ENCODE measurements at places on chromosomes 3 and 15.

GRCh38 chr15:96209285-96209735, 121.2 kb upstream of the NR2F2 start:
- no peak for DNase-seq

DNA sequence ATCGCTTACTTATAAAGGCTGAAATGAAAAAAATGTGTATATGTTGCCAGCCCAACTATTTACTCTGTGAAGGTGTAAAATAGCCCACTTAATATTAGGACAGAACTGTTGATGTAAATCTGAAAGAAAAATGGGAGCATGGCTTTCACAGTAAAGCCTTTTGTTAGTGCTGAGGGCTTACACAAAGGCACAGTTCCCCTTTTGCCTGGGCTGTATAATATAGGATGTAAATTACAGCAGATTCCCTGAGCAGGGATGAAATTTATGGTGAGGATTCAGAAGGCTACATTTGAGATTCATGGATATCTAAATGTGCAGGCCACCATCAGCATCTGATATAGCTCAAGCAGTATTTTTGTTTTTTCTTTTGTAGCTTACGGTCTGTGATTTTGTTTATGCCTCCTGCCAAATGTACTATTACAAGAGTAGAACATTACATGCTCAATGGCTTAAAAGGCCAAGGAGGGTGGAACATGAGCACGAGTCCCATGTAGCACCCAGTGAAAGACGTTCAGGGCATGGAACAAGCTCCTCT, 109.1 kb upstream of the ATP10A start:
- no peak for DNase-seq

DNA sequence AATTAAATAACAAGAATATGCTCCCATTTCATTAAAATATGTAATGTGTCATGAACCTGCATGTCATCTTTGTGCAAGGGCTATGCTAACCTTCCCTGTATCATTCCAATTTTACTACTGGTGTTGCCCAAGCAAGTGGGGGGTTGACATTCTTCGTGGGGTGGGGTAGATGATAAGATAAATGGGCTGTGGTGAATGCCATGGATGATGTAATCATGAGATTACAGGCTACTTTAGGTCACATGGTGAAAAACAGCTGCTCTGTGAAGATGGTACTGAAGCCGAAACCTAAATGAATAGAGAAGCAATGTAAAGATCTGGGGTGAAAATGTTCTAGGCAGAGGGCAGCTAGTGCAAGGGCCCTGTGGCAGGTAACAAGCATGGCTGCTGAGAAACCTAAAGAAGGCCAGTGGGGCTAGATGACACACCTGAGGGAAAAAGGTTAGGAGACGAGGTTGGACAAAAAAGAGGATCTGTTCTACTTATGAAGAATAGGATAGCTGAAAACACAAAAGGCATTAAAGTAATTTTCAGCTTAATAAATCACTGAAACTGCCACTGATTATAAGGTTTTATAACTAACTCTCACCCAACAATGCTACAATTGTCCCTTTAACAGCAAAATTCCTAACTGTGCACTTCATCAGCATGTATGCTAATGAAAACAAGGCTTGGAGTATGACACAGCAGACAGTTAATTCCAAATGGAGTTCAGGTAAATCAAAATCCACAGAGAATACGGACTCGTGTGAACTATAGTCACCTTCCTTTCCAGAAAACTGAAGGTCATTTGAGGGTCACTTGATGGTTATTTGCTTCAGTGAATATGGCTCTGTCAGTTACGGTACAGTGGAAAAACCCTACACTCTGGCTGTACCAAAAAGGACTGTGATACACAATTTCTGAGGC, 35.0 kb downstream of the MTMR10 start:
- no peak for DNase-seq

- DNase-seq: no peak
Observed at GRCh38 chr3:149120051-149120972, 9.1 kb upstream of the HPS3 start.

DNA sequence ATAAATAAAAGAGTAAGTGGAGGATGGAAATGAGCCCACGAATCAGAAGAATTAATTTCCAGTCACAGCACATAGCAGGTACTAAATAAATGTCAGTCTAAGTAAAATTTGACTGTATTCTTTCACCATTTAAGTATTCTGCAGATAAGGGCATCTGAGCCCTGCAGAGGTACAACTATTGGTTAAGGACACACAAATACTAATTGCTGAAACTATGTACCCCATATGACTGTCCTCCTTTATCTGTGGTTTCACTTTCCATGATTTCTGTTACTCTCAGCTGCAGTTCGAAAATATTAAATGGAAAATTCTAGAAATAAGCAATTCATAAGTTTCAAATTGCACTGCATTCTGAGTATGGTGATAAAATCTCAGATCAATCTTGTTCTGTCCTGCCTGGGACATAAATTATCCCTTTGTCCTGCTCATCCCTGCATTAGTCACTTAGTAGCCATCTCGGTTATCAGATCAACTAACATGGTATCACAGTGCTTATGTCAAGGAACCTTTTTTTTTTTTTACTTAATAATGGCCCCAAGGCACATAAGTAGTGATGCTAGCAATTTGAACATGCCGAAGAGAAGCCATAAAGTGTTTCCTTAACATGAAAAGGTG, 95.1 kb downstream of the LSAMP start:
- no peak for DNase-seq

DNA sequence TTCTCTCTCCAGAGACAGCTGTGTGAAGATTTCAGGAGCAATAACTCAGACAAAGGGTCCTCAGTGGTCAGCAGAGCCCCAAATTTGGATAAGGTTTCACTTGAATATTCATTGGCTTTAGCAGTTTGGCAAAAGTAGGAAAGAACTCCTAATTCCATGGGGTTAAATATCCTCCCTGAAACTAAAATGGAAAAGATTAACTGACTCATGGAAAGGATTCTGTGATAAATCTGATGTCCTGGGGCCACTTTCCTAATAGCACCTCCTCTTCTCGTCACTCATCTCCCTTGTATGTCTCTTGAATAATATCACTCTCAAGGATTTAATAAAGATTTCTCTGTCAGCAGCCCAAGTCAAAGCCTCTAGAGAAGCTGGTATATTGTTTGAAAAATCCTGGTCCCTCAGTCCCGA, 33.3 kb upstream of the TBC1D23 start:
- DNase-seq: no peak

GRCh38 chr3:10357095-10357494, 36.2 kb upstream of the SEC13 start:
- DNase-seq: no peak

DNA sequence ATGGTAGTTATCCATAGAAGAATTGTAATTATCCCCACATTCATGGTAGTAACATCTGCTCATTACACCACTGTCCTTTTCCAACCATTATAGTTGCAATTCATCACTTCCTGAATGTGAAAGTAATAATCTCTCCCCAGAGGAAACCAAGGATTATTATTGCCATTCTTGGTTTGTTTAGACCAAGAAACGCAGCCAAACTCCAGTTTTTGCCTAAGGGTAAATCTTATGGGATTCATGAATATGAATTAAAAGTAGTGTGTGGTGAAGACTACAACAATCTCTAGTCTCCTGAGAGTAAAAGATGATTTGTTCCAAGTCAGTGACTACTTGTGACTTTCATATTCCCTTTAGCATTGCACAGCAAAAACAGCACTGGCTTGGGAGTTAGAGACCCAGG, 45.7 kb upstream of the ABI3BP start:
- DNase-seq: no peak

- no peak for DNase-seq
Observed at GRCh38 chr3:141544697-141545096, 57.9 kb downstream of the RASA2 start.

DNA sequence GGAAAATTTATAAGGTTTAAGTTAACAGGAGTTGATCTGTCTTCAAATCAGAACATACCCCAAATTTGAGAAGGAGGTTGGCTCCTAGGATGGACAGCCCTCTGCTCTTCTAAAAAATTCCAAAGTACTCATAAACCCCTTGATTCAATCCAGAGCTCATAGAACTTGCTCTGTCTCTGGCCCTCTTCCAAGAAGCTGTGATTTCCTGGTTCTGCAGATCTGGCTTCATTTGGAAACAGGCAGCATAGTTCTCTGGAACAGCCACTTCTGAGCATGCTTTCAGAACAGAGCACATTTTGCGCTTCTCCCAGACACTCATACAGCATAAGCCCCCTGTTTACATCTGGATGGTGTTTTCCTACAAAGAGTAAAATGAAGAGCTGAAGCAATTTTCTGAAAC, 96.7 kb downstream of the KBTBD8 start:
- no peak for DNase-seq

GRCh38 chr3:73621388-73621787, 3.4 kb downstream of the PDZRN3 start:
- DNase-seq: no peak

DNA sequence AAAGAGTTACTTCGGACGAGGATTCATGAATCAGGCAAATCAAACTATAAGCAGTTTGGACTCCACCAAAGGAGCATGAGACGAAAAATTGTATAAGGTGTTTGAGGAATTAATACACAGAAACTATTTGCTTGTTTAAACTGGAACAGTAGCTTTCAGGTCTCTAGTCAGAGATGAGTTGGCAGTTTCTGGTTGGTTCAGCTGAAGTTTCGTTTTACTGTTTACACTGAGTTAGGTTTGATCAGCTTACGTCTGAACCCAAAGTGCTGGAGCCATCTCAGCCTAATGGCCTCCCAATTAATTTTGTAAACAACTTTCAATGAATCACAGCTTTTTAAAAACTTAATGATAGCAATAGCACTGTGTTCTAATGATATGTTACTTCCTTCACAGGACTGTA, 703.7 kb downstream of the NLGN1 start:
- DNase-seq: no peak

GRCh38 chr15:78637776-78638435, 3.1 kb downstream of the CHRNB4 start:
- DNase-seq: no peak

- no peak for DNase-seq
Observed at GRCh38 chr3:42043099-42043813, 47.9 kb upstream of the TRAK1 start.

DNA sequence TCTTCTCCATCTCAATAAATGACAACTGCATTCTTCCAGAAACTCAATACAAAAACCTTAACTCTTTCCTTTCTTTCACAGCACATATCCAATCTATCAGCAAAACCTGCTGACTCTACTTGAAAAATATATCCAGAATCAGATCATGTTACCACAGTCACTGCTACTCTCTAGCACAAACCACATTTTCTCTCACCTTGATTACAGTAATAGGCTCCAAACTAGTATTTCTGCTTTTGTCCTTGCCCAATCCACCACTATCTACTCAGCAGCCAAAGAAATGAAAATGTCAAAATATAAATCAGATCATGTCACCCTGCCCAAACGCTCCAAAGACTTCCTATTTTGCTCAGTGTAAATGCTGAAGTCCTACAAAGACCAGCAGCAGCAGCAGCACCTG, 15.2 kb downstream of the TMCC1 start:
- DNase-seq: no peak

- DNase-seq: no peak
Observed at GRCh38 chr15:58491499-58492202, 59.9 kb downstream of the LIPC start.

GRCh38 chr15:48617619-48618018, 27.9 kb downstream of the FBN1 start:
- DNase-seq: no peak

GRCh38 chr3:64977308-64978100, 289.7 kb upstream of the ADAMTS9 start:
- no peak for DNase-seq

GRCh38 chr3:59326246-59327024, 276.6 kb upstream of the CFAP20DC start:
- no peak for DNase-seq

- DNase-seq: no peak
Observed at GRCh38 chr15:81115054-81115939, 18.8 kb upstream of the CFAP161 start.

DNA sequence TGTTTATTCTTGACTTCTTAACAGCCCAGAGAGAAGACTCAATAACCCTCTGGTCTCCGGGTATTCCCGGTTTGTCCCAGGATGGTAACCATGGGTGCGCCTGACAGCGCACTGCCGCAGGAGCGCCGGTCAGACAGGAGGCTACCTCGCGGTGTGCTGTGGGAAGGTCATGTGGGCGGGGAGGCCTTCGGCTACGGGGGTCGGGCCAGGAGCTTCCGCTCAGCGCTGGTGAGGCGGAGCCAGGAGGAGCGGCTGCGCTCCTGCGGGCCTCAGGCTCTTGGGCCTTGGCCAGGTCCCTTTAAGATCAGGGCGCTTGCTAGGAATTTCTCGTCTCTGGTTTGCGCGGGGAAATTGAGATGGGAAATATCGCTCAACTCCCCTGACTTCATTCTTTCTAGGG, 182.3 kb upstream of the NDN start:
- no peak for DNase-seq

DNA sequence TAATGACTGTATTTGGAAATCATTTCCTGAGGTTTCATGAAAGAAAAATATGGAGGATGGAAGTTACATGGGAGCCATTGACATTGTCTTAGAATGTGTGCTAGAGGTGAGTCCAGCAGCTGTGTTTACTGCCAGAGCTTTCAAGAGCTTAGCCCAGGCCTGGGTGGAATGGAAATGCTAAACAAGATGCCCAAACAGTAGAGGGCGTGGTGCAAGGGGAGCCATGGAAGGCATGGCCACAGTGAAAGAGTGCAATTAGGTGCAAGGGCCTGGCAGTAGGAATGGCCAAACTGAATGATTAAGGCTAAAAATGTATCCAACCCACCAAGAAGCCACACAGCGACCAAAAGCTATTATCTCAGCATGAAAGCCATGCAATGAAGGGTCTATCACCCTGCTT, 257.7 kb upstream of the NR2F2 start:
- no peak for DNase-seq

DNA sequence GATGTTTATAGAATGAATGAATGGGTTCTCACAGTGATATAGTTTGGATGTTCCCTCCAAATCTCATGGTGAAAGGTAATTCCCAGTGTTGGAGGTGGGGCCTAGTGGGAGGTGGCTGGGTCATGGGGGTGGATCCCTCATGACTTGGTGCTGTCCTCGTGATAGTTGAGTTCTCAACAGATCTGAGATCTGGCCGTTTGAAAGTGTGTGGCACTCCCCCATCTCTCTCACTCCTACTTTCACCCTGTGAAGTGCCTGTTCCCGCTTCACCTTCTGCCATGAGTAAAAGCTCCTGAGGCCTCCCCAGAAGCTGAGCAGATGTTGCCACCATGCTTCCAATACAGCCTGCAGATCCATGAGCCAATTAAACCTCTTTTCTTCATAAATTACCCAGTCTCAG, 170.8 kb upstream of the LINGO1 start:
- DNase-seq: no peak

- DNase-seq: no peak
Observed at GRCh38 chr15:57455929-57456328, 79.6 kb downstream of the CGNL1 start.

- no peak for DNase-seq
Observed at GRCh38 chr3:128906031-128906803, 26.8 kb downstream of the ACAD9 start.

DNA sequence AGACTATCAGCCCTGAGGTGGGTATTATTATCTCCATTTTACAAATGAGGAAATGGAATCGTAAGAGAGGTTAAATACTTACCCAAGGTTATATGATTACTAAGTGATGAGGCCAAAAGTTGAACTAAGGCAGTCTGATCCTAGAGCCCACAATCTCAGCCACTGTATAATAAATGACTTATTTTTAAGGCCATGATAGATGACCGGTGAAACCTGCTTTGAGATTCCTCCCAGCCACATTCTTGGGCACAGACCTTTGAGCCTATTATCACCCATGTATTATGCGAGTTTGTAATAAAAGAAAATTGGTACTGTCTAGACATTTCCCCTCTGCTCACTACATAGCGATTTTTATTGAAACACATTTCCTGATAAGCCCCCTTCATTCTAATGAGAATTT, 37.4 kb downstream of the POLQ start:
- no peak for DNase-seq
